ENCODE measurements at places on chromosomes 6 and 20.

DNA sequence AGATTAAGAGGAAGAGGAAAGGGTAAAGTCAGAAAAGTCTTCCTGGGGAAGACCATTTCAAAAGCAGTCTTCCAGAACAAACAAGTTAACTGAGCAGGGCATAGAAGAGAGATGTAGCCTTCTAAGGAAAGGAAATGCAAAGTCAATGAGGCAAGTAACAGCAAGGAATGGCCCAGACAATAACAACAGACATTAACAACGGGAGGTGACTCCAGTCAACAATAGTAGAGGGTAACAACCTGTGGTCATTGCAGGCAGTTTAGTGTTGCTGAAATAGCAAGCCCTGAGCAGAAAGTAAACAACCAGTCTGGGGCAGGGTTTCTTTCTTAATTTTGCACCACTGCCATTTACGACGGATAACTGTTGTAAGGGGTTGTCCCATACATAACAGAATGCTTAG is 2.1 kb downstream of the MDN1 start:
- DNase-seq = no peak

GRCh38 chr20:684676-685319 is 9.2 kb upstream of the SCRT2 start:
- no peak for DNase-seq

- no peak for DNase-seq
Measured at GRCh38 chr20:58131151-58131550, 97.3 kb downstream of the ANKRD60 start.

DNA sequence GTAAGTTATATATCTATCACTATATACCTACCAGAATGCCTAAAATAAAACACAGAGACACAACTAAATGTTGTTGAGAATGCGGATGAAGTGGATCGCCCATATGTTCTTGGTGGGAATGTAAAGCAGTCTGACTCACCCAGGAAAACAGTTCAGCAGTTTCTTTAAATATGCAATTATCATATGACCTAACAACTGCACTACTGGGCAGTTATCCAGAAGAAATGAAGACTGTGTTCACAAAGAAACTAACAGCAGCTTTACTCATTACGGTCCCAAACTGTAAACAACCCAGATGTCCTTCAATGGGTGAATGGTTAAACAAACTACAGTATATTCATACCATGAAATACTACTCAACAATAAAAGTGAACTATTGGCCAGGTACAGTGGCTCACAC is 14.3 kb upstream of the ZC3H12D start:
- DNase-seq = no peak

DNA sequence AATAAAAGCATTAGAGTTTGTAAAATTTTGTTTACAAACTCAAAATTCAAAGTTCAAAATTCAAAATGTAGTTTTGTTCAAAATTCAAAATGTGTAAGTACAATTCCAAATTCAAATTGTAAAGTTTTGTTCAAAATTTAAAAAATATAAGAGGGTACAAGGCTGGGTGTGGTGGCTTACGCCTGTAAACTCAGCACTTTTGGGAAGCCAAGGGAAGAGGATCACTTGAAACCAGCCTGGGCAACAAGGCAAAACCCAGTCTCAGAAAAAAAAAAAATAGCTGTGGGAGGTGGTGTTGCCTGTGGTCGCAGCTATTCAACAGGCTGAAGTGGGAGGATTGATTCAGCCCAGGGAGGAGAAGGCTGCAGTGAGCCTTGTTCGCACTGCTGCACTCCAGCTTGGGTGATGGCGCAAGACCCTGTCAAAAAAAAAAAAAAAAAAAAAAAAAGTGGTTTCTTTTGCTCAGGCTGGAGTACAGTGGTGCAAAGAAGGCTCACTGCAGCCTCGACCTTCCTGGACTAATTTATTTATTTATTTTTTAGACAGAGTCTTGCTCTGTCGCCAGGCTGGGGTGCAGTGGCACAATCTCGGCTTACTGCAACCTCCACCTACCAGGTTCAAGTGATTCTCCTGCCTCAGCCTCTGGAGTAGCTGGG is 5.4 kb upstream of the ZBTB12 start:
- DNase-seq = no peak

DNA sequence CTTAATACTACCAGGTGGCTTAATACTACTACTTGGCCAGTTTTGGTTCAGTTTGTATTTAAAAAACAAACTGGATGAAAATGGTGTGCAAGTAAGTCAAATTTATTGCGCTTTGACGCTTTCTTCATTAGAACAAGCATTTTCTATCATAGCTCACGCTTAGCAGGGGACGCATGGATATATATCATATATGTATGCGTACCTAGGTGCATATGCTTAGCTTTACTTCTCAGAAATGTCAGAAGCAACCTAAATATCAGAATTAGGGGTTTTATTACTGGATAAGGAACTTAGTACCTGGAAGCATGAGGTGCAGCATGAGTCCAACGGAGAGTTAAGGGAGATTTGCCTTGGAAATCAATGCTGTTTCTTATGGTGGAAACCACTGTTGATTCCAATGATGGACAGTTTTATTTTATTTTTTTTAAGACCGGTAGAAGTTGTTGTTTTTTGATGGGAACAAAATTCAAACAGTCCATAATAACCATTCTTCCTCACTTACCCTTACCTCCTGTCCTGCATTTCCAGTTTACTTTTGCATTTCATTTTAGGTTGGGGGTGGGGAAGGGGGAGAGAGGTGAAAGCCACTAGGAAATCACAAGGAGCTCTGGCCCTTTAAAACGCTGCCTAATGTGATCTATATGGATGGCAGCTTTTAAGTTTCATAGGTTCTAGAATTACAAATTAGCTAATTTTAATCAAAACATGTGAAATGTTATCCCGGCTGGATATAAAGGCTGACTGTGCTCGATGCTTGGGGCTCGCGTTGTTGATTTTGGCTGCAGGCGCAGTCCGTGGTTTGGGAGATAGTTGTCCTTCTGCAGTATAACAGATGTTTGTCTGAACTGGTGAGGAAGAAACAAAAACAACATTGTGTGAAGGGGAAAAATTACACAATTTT is 2.1 kb downstream of the SOBP start:
- peak; percentile 19 for DNase-seq

DNA sequence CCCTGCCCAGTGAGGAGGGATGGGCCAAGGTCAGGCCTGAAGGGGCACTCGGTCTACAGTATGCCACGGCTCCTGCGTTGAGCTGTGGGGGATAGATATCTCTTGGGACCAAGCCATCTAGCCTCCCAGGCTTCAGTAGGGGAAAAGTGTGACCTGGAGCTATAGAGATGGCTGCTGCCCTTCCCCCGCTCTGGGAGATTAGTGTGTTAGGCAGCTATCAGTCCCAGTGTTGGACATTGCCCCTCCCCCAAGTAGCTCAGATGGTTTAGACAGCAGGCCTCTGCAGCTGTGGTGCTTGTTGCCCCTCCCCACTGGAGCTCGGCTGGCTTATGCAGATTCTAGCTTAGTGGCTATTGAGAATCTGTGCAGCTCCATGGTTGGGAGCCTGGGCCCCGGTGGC is 56.8 kb downstream of the KHDRBS2 start:
- no peak for DNase-seq

- no peak for DNase-seq
Measured at GRCh38 chr6:98828211-98828788, 6.1 kb upstream of the POU3F2 start.

DNA sequence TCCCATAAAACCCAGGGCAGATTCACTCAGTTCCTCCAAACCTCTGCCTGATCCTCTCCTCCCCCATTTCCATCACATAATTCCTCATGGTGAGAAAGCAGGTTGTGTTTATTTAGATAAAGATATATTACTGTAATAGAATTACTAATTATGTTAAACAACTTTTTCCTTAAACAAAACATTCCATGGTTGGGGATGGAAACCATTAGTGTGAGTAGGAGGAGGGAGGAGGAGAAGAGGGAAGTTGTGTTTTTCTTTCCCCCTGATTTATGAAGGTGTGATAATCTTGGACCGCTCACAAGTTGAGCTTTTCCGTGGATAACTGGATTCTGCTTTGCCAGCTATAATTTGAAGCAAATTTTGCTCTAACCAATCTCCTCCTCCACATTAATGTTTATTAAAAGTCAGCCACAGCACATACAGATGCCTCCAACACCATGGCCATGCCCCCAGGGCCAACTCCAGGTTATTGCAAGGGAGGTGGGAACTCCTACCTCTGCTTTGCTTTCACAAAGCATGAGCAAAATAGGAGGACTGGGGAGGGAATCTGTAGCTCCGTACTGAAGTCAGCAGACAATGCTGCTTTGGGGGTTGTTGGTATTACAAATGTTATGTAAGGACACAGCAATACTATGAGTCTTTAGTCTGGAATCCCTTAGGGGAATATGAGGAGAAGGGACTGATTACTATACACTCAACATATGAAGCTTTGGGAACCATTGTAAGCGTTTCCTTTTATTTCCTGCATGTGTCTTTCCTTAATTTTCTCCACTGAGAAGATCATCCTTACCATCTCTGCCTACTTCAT is 542.0 kb downstream of the DHX35 start:
- DNase-seq = no peak

DNA sequence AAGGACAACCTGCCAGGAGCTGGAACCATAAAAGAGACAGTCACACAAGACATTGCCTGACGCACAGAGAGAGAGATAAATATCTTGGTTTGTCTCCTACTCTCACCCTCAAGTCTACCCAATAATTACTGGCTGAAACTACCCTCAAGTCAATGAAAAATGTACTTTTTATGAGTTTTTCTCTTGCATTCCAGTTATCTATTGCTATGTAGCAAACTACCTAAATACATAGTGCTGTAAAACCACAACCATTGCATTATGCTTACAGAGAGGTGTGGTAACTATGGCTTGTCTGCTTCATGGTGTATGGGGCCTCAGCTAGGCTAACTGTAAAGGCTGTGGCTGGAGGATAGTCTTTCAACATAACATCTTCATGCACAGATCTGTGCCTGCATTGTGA is 247.8 kb downstream of the HAO1 start:
- no peak for DNase-seq

GRCh38 chr20:24146231-24146634 is 157.7 kb upstream of the GGTLC1 start:
- no peak for DNase-seq

- no peak for DNase-seq
Measured at GRCh38 chr20:46627234-46627633, 24.0 kb downstream of the SLC13A3 start.

DNA sequence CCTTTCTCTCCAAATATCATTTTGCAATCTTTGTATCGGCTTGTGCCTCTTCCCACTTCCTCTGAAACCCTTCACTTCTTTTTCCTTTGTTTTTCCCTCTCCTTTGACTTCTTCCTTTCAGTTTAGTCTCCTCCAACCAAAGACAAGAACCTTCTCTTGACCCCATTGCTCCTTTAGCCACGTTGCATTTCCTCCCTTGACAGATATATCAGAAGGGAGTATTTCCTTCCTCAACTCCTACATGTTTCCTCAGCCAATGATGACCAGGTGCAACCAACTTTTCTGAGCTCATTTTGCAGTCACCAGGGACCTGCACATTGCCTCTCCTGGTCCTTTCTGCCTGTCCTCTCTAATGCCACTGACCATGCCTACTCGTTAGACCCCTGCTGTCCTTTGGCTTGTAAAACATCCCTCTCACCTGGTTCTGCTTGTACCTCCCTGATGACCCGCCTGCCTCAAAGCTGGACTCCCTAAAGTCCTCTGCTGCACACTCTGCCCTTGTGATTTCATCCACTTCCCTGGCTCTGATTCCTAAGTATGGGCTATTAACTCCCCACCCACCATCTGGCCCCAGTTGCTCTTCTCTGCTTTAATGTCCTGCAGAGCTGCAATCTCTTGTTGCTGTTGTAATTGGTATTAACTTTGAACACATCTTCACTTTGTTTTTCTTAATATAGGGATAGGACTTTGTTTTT is 27.4 kb downstream of the SLC22A16 start:
- DNase-seq = no peak

GRCh38 chr6:43803783-43804549 is 34.0 kb downstream of the VEGFA start:
- no peak for DNase-seq

DNA sequence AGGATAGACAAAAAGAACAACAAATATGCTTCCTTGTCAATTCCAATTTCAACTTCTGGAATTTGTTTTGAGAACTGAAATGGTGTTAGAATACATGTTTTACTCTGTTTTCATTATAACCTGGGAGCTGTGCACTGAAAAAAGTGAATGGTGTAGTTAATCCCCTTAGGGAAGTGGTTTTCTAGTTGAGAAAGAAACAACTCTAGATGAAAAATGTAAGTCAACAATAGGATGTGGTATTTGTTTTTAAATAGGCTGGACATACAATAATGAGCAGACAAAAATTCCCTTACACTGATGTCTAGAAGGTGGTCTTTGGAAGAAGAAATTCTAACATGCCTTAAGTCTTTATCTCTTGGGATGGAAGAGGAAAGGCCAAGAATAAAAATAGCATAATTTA is 59.9 kb upstream of the TINAG start:
- DNase-seq = no peak

GRCh38 chr6:41581381-41581991 is 35.3 kb downstream of the FOXP4 start:
- no peak for DNase-seq

GRCh38 chr6:43789447-43789846 is 19.4 kb downstream of the VEGFA start:
- DNase-seq = no peak

GRCh38 chr6:98641949-98642719 is 192.2 kb upstream of the POU3F2 start:
- peak; percentile 32 for DNase-seq

DNA sequence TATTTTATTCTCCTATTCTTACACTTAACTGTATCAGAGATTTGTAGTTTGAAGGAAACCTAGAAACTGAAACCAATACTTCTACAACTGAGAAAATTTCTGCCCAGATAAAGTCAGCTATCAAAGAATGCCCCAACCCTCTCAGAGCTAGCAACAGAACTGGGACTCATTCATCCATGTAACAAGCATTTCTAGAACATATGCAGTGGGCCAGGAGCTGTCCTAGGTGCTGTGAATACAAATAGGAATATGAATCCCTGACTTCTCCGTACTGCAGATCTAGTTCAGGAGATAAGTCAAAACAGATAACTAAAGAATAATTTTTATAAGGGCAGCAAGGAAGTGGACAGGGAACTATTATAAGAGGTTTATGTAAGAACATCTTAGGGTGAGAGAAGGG is 654.1 kb upstream of the NOX3 start:
- DNase-seq = no peak

DNA sequence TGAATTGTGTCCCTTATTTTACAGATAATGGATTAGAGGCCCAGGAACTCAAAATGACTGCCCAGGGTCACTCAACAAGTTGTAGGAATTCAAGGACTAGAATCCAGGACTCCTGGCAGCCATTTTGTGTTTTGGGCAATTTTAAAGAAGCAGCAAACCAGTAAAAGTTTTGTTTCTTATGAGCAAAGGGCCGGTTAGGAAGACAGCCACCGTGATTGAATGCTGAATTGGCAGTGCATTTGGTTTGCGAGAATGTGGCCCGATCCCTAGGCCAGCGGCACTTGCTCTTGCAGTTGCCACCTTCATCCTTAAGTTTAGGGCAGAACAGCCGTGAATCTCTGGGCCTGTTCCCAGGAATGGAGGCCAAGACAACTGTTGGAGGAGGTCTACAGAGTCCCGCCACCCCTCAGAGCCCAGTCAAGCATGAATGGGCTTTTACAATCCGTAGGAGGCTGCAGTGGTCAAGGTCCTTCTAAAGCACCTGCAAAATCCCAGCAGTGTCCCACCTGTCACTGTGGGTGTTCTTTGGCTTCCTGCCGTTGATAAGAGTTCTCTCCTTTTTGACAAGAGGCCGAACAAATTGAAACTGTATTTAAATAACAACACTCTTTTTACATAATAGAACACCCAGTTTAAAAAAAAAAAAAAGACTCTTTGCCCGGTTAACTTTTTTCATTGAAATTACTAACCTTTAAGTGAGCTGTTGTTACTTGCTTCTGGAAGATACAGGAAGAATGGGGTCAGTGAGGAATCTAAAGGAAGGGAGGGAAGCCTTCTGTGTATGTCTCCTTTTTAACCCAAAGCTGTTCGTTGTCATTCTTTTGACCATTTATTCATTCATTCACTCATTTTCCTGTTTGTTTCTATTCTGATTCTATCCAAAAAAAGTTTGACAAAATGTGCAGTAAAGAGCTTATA is 68.7 kb downstream of the PHACTR2 start:
- peak; percentile 48 for DNase-seq
